Epithelial cell of prostate (primary cell): ENCODE measurements at places on chromosomes 2 and 18.

DNA sequence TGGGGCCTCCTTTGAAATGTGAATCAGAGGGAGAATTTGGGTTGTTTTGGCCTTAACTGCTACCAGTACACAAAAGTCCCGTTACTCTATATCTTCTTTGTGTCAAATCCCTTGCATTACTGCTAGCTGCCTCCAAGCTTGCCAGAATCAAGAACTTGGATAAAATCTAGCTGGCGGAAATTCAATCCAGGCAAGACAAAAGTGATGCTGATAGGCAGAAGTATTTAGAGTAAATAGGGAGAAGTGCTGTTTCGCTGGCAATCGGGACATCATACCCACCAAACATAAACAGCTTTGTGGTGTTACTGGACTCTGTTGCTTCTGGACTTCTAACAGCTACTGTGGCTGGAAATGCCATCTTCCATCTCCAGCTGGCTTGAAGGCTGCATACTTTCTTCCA, 2.5 kb downstream of the IFIH1 start:
- DNase-seq: no peak

GRCh38 chr18:50986360-50987087, 18.7 kb downstream of the ELAC1 start:
- no peak for DNase-seq

- DNase-seq: no peak
Measured at GRCh38 chr2:144514616-144515091, 5.3 kb downstream of the ZEB2 start.

DNA sequence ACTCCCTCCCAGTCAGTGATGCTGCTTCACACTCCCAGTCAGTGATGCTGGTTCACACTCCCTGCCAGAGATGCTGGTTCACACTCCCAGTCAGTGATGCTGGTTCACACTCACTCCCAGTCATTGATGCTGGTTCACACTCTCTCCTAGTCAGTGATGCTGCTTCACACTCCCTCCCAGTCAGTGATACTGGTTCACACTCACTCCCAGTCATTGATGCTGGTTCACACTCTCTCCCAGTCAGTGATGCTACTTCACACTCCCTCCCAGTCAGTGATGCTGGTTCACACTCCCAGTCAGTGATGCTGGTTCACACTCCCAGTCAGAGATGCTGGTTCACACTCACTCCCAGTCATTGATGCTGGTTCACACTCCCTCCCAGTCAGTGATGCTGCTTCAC, 34.3 kb upstream of the KCNG2 start:
- DNase-seq: no peak

- DNase-seq: no peak
Measured at GRCh38 chr2:233798335-233799086, 20.4 kb downstream of the MROH2A start.

GRCh38 chr2:148022351-148022750, 1.5 kb downstream of the MBD5 start:
- DNase-seq: no peak
